ENCODE measurements at places on chromosomes 12 and 14. TPM values are rescaled to one million over a fixed set of nuclear protein-coding genes. Genes with fewer than 3 reads are reported as not detected.
A peak's percentile ranks its signal among the peaks of the same experiment; 100 is the strongest.

- no peak for ATAC-seq
Measured at GRCh38 chr14:103022685-103023044, 34.7 kb downstream of the CDC42BPB start.

GRCh38 chr14:67239582-67239981 lies 1.7 kb upstream of the PALS1 start:
- ATAC-seq, result no peak

- no peak for ATAC-seq
Measured at GRCh38 chr12:68352067-68352466, 19.9 kb upstream of the MDM1 start.

BEGAIN gene
- total RNA-seq, result 0.68 TPM

DNA sequence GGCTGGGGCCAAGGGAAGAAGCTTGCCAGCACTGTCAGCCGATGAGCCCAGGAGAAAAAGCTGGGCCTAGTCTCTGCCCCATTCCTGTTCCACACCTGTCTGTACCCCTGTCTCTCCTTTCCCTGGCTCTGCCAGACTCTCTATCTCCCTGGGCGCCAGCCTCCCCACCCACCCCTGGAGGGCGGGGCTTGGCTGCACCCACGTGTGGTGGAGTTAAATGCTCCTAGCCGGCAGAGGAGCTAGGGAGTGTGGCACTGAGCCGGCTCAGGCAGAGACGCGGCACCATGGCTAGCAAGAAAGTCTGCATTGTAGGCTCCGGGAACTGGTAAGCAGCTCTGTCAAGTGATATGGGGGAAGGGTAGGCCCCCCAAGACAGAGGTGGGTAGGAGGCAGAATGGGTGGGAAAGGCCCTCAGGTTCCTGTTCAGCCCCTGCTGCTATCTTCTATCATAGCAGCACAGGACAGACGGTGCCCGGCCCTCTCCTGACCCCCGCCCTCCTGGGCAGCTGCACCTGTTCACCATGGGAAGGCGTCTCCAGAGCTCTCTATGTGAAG lies at the start of gene GPD1:
GPD1 (plus strand) TSS at position 242 of the 555 bp plus-strand sequence; CDS start at position 285, 43 bp downstream.
- ATAC-seq, result peak; percentile 85

- ATAC-seq, result peak; percentile 53
Measured at GRCh38 chr14:92704036-92704804, 44.2 kb downstream of the LGMN start.

GRCh38 chr14:103007555-103007954 lies 49.8 kb downstream of the CDC42BPB start:
- peak; percentile 2 for ATAC-seq

All from esophagus mucosa (tissue), 1 donor.